ENCODE measurements at places on chromosomes 6 and 20.

DNA sequence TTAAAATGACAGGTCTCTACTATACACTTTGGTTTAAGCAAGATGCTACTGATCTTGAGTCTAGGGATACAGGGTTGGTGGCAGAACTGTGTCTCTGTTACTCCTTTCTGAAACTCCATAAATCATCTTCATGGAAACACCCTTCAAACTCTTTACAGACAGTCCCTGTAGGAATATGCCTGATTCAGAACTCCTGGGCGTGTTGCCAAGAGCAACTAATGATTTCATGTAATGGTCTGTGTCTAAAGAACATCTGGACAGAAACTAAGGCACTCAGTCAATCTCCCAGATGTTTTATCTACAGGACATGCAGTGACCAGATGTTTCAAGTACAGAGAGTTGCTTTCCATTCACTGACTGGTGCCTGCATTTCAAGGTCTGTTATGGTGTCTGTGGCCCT lies 464.4 kb upstream of the CHD6 start:
- no peak for DNase-seq

DNA sequence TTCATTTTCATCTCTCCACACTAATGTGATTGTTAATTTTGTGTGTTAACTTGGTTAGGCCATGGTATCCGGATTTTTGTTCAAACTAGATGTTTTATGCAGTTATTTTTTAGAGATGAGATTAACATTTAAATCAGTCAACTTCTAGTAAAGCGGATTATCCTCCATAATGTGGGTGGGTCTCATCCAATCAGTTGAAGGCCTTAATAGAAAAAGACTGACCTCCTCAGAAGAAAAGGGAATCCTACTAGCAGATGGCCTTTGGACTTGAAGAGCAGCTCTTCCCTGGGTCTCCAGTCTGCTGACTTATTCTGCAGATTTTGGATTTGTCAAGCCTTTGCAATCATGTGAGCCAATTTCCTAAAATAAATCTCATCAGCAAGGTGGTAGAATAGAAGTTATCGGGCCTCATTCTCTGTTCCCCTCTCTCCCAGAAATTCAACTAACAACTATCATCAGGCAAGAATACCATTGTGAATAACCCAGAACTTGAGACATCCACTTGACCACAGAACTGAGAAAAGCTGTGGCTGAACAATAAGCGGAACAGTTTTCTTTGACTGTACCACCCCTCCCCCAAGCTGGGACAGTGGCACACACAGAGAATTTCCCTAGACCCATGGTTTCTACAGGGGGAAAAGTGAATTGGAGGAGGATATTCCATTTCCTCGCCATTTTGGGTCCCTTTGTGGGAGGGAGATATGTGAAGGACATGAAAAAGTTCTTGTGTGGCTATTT lies 323.0 kb downstream of the UTRN start:
- DNase-seq, result no peak

GRCh38 chr6:121664158-121664557 lies 228.7 kb downstream of the GJA1 start:
- no peak for DNase-seq

- no peak for DNase-seq
Observed at GRCh38 chr6:35486005-35486925, 10.6 kb downstream of the TEAD3 start.

GRCh38 chr6:88141561-88142296 lies 24.4 kb downstream of the CNR1 start:
- DNase-seq, result no peak
